ENCODE measurements at places on chromosomes 3 and 15.

GRCh38 chr3:69378112-69378802 lies 7.6 kb downstream of the FRMD4B start:
- no peak for DNase-seq

DNA sequence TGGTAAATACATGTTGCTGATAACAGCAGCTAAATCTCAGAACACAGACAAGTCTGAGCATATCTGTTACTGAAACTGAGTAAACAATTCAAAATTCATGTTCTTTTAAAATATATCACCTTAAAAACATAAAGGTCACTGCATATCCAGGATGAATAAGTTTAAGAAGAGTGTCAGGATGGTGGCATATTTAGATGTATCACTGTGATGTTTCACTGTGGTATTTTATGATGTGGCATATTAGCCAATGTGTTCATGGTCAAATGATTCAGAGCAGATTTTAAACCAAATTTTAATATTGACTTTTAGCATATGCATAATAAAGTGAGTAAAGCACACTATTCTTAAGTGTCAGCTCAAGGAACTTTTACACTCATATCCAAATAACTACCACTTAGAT lies 346.4 kb upstream of the DPPA4 start:
- DNase-seq, result no peak

- DNase-seq, result no peak
These were observed 102.7 kb downstream of the IGSF11 start for GRCh38 chr3:118931996-118932395.

- DNase-seq, result no peak
These were observed 9.3 kb downstream of the VIPR1 start for GRCh38 chr3:42511736-42512135.

GRCh38 chr15:74870436-74871215 lies 2.5 kb downstream of the SCAMP2 start:
- no peak for DNase-seq

- DNase-seq, result no peak
These were observed 3.2 kb upstream of the SIAH2 start for GRCh38 chr3:150765949-150766720.

- no peak for DNase-seq
These were observed 25.7 kb downstream of the INSYN1 start for GRCh38 chr15:73727330-73727976.

- no peak for DNase-seq
These were observed 167.4 kb upstream of the SMAD3 start for GRCh38 chr15:66897971-66898370.

DNA sequence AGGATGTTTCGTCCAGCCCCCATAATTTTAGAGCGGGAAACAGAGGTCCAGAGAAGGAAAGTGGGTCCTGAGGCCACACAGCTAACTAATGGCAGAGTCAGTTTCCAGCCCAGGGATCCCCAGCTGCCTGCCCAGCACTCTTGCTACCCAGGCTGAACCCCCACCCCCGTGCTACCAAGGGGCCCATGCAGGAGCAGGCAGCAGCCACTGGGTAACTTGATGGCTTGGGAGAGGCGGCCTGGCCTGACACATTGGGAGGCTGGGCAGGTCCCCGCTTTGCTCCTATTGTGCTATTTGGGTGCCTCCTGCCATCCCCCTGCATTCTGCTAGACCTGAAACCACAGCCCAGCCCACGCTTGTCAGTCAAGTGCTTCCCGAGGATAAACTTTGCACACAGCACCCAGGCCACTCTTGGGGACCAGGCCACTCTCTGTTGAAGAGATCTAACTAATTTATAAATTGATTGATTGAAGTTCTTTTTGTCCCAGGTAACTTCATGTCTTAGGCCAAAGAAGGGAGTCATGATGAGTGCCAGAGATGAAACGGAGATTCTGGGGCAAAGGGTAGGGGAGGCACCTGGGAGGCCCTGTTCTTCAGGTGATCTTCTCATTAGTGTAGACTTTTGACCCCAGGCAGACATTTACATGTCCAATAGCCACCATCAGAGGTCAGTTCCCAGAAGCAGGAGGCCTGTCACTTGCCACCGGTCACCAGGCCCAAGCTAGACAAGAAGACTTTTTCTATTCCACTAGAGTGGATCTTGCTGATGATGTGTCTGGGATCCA lies 7.0 kb downstream of the PAK6 start:
- no peak for DNase-seq

GRCh38 chr3:30602946-30603345 lies 3.5 kb upstream of the TGFBR2 start:
- DNase-seq, result no peak

DNA sequence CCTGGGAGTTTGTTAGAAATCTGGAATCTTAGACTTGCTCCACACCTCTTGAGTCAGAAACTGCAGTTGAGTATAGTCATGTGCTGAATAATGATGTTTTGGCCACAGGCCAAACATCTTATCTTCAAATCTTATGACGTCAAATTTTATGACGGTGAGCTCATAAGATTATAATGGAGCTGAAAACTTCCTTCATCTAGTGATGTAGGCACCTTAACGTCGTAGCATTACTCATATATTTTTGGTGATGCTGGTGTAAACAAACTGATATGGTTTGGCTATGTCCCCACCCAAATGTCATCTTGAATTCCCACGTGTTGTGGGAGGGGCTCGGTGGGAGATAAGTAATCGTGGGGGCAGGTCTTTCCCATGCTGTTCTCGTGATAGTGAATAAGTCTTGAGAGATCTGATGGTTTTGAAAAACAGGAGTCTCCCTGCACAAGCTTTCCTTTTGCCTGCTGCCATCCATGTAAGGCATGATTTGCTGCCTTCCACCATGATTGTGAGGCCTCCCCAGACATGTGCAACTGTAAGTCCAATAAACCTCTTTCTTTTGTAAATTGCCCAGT lies 268.0 kb upstream of the PROK2 start:
- DNase-seq, result no peak

DNA sequence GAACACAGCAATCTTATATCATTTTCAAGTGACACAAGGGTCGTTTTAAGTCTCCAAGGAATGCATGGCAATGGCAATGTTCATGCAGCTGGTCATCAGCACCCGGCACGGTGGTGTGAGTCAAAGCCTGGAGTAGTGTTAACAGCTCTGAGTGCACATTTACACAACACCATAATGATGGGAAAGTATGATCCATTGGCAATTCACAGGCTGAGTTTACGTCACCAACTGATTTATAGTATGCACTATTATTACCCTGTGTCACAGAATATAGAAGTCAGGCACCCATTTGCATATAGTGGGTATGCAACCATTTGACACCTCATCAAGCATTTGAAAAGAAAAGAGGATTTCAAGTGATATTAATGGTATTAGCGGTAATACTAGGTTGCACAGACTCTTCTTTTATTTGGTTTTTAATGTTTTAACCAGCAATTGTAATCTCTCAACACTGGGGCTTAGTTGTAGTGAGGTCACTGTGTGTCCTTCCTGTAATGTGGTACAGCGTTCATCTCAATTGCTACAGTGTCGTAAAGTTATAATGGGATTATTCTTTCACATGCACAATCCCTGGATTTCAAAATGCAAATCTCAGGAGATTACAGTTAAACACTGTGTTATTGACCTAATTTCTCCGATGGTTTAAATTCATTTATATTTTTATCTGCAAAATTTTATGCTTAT lies 113.8 kb downstream of the C3orf38 start:
- DNase-seq, result no peak

DNA sequence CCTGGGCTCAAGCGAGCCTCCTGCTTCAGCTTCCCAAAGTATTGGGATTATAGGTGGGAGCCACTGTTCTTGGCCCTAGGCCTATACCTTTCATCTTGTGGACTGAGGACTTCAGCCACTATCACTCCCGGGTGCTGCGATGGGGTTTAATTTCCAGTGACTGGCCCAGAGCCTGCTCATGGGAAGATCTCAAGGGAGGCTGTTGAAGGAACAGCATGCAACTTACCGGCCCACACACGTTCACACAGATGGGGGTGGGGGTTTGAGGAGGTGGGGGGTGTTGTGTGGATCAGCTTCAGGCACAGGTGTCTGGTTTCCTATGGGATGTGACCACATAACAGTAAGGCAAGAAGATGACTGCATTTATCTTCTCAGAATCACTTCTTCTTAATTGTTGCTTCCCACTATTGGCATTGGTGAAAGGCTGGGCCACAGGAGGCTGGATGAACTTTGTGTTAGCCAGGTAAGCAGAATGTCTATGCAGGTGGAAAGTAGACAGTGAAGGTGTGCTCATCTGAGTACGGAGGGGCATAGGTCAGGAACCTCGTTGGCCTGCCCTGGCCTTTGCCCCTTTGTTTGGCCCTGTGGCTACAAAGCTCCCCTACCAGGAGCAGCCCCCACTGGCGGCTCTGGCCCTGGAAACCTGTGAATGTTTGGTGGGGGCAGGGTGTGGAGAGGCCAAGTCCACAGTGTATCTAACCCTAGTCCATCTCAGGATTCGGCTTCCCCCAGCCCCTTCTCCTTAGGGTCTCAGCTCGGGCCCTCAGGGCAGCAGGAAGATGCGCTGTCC lies 1.4 kb upstream of the APBA2 start:
- no peak for DNase-seq

DNA sequence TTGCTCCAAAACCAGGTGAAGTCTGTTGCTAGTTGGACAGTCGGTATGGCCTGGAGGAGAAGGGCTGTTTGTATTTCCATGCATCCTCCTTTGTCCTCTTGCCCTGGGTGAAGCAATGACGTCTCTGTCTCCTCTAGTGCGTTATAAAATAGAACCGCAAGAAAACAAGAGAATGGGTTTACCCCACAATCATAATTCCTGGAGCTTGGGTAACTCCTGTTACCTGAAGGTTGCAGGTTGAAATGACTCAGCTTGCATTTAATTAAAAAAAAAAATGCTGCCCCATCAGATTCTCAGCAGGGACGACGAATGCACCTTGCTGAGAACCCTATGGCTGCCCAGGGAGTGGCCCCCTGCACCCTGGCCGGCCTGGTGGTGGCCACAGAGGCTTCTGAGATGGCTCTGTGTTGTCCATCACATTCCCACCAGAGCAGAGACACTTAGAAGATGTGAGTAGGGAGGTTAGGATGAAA lies 228.2 kb upstream of the BHLHE40 start:
- no peak for DNase-seq

DNA sequence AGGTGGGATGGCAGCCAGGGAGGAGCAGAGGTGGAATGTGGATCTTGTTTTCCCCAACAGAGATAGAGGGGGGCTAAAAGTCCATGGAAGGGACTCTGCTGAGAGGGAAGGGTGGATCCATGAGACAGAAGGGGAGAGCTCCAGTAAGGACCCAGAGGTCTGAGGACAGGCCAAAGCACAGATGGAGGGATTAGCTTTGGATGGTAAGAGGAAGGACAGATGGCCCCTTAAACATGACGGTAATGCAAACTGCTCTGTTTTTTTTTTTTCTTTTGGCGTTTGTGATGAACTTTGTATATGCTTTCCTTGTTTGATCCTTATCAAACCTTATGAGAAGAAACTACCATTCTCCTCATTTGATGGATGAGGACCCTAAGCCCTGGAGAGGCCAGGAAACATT lies 96.2 kb downstream of the IGF1R start:
- DNase-seq, result no peak

GRCh38 chr3:106425026-106425425 lies 556.2 kb upstream of the CBLB start:
- no peak for DNase-seq
